ENCODE measurements at places on chromosomes 2 and 18.

DNA sequence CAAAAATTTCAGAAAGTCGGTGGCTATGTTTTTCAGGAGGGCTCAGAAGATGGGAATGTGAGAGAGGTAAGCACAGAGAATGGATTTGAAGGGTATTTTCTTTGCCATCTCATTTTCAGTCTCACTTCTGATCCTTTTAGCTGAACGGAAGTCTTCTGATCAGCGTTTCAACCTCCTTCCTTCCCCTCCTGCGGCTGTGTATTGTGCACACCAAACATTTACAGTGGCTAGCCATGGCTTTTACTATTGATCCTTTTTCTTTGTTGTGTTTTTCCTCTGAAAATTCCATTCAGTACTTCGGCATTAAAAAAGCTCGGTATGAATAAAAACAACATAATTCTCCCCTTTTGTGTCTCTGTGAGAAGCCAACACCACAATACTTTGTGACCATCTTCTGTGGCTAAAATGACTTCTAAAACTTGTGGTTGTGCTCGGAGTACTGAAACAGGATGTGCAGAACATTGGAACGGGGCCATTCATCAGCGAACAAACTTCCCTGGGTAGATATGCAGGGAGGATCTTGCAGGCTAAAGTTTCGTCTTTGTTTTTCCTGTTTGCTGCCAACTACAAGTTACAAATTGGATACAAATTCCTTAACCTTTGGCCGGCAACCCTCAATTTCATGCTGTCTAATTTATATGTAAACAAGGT lies 260.8 kb upstream of the FAM98A start:
- DNase-seq: no peak

DNA sequence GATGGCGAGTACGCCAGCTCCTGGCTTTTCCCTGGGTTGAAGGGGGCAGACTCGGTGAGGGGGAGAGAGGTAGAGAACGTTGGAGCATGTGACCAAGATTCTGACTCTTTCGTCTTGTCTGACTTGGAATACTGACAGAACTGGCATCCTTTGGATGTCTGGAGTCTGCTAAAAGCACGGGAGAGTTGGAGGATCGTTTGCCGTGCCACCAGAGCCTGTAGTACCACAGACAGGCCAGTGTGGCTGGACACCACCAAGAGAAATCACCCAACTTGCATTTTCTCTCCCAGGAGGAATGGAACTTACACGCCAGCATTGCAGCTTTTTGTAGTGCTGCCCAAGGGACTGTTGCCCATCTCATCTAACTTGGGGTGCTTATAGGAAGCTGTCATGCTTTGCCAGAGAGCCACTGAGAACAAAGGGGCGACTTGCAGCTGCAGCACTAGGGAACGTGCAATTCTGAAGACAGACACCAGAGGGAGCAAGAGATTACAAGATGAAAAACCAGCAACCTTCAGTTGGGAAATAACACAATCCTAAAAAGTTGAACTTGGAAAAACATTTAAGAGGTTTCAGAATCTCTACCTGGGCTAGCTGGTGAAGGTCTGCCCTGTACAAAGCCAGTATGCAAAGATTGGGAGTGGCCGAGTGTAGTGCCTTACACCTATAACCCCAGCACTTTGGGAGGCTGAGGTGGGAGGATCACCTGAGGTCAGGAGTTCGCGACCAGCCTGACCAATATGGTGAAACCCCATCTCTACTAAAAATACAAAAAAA lies 24.1 kb downstream of the PSMG2 start:
- DNase-seq: peak; percentile 67

DNA sequence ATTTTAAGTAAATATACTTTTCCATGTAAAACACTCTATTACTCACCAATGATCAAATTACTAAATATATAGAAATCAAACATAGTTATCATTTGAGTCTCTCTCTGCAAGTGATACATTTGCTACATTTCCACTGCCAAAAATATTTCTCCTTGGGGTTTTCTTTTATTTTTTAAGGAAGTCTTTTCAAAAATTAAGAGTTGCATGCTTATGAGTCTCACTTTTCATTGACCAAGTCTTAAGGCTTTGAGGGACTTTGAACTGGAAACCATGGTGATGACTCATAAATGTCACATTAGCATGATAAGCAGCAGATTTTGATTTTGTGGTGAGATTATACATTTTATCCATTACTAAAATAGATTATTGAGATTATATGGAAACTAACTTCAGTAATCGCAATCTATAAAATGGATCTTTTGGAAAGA lies 152.9 kb downstream of the FAM124B start:
- no peak for DNase-seq

GRCh38 chr2:1591978-1592907 lies 152.1 kb downstream of the PXDN start:
- peak; percentile 46 for DNase-seq

- DNase-seq: no peak
Observed at GRCh38 chr2:240911641-240912265, 5.6 kb downstream of the CROCC2 start.

GRCh38 chr2:146540271-146540932 lies 1304.4 kb upstream of the ACVR2A start:
- no peak for DNase-seq

GRCh38 chr2:73009177-73009839 lies 62.2 kb downstream of the SFXN5 start:
- no peak for DNase-seq

GRCh38 chr2:50995610-50996009 lies 36.3 kb downstream of the NRXN1 start:
- peak; percentile 2 for DNase-seq

- DNase-seq: no peak
Observed at GRCh38 chr18:26803643-26804042, 61.9 kb downstream of the AQP4 start.

GRCh38 chr2:167480986-167481309 lies 592.7 kb downstream of the XIRP2 start:
- no peak for DNase-seq

DNA sequence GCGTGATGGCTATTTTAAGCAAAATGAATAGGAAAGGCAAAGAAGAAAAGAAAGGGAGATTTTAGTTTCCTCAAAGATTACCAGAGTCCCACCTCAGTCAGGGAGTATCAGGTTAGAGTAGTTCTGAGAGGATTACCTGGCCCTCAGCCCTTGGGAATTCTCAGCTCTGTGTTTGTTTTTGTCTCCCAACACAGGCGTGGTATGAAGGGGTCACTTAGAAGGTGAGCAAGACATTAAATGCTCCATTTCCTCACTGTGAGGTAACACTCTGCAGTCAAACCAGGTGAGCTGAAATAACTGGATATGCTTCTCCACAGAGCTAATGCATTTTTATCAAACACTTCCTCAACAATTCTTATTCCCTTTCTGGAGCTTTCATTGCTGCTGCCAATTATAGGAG lies 232.2 kb downstream of the IKZF2 start:
- no peak for DNase-seq

DNA sequence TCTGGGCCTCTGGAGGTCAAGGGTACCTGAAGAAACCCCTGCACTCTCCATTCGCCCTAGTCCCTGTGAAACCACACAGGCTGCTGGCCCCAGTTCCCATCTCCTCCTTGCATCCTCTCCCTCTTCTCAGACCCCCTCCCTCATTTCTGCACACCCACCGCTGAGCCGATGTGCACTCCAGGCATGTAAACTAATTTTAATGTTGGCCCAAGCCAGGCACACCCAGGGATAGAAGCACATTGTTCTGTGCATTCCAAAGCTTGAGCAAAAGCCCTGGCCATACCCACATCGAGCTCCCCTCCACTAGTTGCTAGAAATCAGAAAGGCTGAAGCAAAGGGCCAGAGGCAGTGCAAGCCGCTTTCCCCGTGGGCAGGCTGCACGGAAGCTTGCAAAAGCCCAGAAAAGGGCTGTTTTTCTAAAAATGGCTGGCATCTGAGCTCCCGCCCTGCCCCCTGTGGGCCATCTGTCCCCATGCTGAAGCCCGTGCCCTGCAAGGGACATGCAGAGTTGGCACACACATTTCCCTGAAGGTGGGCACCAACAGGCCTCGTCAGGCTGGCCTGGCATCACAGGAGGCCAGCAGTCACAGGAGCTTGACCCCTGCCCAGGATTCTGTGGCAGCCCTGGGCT lies 181.6 kb downstream of the SMAD7 start:
- DNase-seq: no peak

- DNase-seq: no peak
Observed at GRCh38 chr18:10750191-10751035, 224.6 kb downstream of the NAPG start.

GRCh38 chr18:79392226-79392625 lies 3.5 kb upstream of the NFATC1 start:
- DNase-seq: no peak

GRCh38 chr2:15577071-15577735 lies 14.5 kb upstream of the DDX1 start:
- DNase-seq: peak; percentile 80

DNA sequence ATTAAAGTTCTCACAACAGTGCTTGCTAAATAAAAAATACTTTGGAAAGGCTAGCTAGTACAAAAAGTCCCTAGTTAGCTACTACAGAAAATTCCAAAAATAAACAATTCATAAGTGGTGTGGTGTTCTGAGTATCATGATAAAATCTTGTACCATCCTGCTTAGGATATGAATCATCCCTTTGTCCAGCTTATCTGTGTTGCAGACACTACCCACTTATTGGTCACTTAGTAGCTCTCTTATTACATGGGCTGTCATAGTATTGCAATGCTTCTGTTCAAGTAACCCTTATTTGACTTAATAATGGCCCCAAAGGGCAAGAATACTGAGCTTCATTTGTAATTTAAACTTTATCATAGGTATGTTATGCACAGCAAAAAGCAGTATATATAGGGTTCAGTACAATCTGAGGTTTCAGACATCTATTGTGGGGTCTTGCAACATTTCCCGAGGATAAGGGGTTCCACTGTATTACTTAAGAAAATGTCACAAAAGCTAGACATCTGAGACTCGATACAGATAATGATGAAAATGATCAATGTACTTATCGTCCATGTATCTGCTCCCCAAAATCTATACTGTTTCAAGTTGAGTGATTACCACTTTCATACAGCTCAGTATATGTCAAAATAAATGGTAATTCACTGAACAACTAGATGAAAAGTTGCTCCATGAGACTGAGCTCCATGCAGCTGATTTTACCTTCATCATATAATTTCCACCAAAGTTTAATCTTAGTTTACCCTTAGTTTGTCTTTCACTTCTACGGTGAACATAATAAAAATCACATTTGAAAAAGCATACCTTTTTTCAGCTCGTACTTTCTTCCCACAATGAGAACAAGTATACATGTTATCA lies 93.8 kb downstream of the C2orf74 start:
- peak; percentile 66 for DNase-seq

DNA sequence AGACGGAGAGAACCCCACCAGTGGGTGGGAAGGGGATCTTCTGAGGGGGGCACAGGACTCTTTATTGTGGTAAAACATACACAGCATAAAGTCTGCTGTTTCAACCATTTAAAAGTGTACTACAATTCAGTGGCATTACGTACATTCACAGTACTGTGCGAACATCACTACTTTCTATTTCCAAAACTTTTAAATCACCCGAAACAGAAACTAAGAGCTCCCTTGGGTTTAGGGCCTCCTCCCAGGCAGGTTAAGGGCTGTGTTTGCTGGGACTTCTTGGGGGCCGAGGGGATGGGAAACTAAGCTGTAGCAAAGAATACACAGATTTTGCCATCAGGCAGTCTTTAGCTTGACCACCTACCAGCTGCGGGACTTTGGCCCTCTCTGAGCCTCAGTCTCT lies 242.0 kb downstream of the HAUS1 start:
- no peak for DNase-seq

GRCh38 chr2:74201196-74201595 lies 2.8 kb downstream of the MTHFD2 start:
- no peak for DNase-seq

DNA sequence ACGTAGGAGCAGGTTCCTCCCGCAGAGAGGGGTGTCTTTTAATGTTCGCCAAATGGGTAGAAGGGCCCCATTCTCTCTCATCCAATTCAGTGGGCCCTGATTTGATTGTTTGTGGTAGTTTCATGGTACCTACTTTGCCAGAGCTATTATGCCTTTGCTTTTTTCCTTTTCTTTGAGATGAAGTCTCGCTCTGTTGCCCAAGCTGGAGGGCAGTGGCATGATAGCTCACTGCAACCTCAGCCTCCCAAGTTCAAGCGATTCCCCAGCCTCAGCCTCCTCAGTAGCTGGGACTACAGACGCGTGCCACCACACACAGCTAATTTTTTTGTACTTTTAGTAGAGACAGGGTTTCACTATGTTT lies 59.7 kb downstream of the DDX1 start:
- DNase-seq: no peak

DNA sequence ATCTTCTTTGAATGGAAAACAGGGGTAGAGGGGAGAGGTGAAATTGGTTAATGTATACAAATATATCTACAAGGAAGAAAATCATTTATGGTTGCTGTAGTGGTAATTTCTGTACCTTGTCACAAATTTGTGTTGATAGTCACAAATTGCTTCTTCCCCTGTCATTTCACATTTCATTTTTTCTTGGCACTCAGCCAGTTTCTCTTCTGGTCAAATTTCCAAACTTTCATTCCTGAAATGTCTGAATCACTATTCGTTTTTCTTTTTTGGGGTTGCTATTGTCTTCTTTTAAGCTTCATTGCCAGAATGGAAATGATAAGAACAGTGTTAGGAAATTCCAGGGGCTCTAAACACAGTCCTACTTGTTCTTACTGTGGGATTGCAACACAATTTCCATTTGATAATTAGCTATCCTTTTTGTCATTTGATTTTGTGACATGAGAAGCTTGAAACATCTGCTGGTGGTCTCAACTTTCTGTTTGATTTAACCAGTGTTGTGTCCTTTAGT lies 136.0 kb upstream of the GCFC2 start:
- DNase-seq: no peak

GRCh38 chr2:203585516-203585915 lies 50.4 kb upstream of the RAPH1 start:
- DNase-seq: peak; percentile 15

GRCh38 chr18:78820161-78820834 lies 159.3 kb upstream of the SALL3 start:
- no peak for DNase-seq

DNA sequence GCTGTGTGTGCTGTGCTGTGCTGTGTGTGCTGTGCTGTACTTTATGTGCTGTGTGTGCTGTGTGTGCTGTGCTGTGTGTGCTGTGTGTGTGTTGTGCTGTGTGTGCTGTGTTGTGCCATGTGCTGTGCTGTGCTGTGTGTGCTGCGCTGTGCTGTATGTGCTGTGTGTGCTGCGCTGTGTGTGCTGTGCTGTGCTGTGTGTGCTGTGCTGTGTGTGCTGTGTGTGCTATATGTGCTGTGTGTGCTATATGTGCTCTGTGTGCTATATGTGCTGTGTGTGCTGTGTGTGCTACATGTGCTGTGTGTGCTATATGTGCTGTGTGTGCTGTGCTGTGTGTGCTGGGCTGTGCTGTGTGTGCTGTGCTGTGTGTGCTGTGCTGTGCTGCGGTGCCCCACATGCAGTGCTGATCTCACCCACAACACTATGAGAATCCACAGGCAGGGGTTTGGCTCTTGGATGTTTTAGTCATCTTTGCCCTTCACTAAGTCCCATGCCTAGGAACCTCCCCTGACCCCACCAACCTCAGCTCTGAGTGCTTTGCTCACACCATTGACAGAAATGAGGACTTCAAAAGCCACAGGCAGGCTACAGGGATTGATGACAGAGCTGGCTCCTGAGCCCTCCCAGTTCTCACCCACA lies 30.5 kb upstream of the MAL start:
- DNase-seq: no peak

All from AG10803 (cell line).